ENCODE measurements at places on chromosomes 3 and 15.

- DNase-seq, result no peak
Observed at GRCh38 chr3:126348308-126348920, 8.8 kb downstream of the KLF15 start.

GRCh38 chr15:62121273-62122015, 43.6 kb downstream of the C2CD4B start:
- DNase-seq, result no peak

DNA sequence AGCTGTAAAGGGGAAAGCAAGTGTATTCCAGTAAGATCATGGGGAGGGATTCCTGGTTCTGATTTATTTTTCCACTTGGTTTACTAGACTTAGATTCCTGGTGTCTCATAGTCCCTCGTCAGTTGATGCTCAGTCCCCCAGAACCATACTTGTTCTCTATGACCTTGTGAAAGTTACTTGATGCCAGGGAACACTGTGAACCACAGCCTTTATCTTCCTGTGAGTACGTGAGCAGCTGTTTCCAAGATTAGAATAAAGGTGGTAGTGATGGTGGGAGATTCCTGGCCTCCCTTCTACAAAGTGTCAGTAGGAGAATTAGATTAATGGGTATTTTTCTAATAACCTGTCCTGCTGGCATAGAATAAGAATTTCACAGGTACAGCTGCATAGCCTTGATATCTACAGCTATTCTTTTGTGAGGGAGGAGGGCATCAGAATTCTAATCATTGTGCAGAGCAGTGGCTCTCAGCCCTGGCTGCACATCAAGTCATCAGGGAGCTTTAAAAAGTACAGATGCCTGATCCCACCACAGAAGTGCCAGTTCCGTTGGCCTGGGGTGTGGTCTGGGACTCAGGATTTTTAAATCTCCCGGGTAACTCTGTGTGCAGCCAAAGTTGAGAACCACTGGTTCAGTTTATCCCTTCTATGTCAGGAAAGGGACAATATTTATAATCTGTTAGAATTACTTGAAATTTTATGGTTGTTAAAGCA, 20.0 kb downstream of the GPD1L start:
- no peak for DNase-seq

- DNase-seq, result peak; percentile 92
Observed at GRCh38 chr3:66830301-66830700, 167.8 kb upstream of the KBTBD8 start.

DNA sequence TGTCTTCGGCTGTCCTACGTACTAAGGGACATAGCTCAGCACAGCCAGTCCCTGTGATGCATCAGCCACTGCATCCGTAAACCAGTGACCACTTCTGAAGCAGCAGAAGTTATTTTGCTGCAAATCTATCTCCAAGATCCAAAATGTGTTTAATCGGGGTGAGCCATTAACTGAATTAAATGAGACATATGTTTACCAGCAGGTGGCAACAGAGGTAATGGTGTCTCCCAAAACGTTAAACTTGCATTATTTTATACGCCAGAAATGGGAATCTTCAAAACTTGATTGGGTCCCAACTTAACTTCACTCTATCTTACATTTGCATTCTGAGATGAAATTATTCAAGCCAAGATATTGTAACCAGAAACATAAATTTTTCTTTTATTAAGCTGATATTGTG, 75.3 kb upstream of the BOC start:
- DNase-seq, result peak; percentile 4

GRCh38 chr3:10783360-10784351, 32.4 kb upstream of the SLC6A11 start:
- DNase-seq, result peak; percentile 15

- DNase-seq, result no peak
Observed at GRCh38 chr3:27659279-27660021, 62.7 kb downstream of the EOMES start.

GRCh38 chr15:68844856-68845550, 24.3 kb upstream of the ANP32A start:
- DNase-seq, result no peak

- DNase-seq, result no peak
Observed at GRCh38 chr3:168025076-168025475, 70.6 kb downstream of the GOLIM4 start.

GRCh38 chr15:34213690-34214089, 3.8 kb upstream of the KATNBL1 start:
- no peak for DNase-seq

- DNase-seq, result no peak
Observed at GRCh38 chr3:108222853-108223565, 785 bp upstream of the IFT57 start.

DNA sequence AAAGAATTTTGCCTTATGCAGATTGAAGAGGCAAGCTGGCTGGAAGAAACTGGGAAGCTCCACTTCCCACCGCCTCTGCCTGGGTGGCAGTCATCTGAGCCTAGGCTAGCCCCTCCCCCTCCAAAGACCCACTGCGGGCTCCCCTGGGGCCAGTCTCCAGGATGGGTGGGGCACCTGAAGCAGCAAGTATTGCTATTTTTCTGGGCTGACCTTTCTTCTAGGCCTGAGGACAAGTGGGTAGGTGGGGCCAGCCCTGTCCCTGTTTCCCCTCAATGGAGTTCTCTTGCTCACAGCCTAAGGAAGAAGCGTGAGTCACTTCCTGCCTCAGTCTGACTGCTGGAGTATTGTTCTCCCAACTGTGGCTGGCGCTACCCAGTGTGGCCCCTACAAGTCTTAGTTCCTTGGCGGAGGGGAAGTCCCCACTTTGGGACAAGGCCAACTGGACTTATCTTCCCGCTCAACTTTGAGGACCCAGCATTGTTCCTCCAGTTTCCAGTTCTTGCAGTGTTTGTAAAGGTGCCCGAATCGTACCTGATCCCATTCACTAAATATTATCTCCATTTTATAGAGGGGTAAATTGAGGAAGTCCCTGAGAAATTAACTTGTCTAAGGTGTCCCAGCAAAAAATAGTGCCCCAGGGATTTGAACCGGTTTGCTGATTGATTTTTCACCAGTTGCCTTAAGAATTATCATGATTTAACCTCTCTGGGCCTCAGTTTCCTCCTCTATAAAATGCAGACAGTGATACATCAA, 1.4 kb downstream of the FURIN start:
- DNase-seq, result no peak
